ENCODE measurements at places on chromosomes 3 and 15.
A peak's percentile ranks its signal among the peaks of the same experiment; 100 is the strongest.

- DNase-seq = no peak
Observed at GRCh38 chr15:40796041-40796440, 10.8 kb upstream of the ZFYVE19 start.

- peak; percentile 50 for DNase-seq
Observed at GRCh38 chr3:143535994-143536784, 312.1 kb downstream of the SLC9A9 start.

- no peak for DNase-seq
Observed at GRCh38 chr3:53065841-53066480, 20.1 kb upstream of the SFMBT1 start.

DNA sequence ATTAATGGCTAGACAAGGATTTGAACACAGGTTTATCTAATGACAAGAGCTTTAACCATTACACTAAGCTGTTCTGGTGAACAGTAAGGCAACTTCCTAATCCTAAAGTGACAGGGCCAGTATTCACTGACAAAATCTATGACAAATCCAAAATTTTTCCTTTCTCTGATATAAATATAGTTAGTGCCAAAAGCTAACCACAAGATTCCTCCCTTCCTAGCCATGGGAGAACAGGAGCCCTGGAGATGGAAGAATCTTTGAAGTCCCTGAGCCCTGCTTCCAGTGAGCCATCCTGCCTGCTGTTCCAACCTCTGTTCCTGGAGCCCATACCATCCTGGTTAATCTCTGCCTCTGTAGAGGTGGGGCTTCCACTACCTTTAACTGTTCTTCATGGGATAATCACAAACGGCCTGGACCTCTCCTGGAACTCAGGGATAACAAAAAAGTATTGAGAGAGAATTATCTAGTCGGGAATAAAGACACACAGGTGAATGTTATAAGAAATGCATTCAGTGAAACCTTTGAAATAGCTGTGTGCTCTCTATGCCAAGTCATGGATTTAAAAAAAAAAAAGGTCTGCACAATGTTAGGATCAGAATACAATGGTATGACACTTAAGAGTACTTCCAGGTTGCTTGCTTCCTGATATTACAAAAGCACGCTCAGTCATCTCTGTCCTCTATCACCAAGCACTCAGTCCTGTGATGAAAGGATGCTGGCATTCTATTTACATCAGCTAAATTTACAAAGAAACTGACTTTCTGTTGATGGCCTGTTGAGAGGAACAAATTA, 235.8 kb downstream of the SUCLG2 start:
- no peak for DNase-seq

DNA sequence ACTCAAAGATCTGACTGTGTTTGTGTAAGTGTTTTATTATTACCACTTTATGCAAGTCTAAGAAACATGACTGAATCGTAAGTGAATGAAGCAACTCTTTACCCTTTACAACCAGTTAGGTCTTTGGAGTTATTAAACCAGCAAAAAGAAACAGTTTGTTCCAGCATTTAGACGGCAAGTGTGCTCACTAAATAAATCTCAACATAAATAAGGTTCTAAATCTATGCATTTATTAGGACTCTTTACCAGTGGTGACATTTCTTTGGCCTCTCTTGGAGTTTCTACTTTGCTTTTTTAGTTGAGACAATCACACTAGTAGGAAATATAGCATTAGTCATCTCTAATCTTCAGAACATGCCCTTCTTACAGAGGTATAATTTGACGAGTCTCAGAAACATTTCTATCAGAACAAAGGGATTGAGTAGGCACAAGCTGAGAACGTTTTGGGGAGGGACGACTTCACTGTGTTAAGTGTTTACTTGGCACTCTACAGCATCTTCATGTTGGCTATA, 739.9 kb upstream of the NR2F2 start:
- DNase-seq = no peak

GRCh38 chr3:127456471-127457093, 134.0 kb downstream of the TPRA1 start:
- DNase-seq = no peak

DNA sequence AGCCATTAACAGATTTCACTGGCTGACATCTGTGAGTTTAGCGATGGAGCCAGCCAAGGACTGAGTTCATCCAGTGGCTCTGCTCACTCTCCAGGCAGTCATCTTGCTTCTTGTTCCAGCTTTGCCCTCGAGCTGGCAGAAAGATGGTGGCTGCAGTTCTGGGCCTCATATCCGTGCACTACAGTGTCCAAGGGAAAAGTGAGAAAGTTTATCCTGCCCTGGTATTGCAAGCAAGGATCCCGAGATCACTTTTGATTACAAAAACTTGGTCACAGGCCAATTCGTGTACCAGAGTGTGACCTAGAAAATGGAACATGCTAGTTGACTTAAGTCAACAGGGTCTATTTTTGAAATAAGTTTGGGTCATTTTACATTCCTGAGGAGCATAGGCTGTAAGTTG, 288.0 kb upstream of the CHRM5 start:
- DNase-seq = no peak

DNA sequence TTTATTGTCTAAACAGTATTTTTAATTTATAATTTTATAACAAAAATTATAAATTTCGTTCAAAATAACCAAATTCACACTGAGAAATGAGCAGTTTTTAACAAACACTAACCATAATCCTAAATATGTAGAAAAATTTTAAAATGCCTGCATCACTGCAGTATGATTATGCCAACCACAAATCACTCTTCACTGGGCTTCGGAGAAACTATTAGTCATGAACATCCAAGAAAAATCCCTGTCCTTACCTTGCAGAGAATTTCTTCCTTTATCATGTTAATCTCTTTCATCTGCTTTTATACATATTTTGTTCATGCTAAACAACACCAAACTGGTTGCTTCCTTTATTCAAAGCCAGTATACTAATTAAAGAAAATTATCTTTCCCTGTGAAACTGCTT, 511.0 kb upstream of the ALCAM start:
- DNase-seq = no peak

DNA sequence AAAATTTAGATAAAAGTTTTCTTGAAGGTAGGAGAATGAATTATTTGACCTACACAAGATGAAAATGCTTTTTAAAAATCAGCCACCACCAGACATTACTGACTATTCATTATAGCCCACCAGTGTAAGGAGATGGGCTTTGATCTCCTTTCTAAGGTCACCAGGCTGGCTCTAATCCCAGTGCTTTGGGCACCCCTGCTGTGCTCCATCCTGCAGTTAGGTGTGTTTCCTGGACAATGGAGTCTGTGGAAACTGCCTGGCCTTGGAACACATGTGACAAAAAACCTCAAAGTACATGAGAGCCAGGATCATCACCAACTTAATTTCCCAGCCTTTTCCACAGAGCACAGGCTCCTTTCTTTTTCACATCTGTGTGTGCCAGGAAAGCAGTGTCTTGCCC, 260.9 kb downstream of the CHST2 start:
- DNase-seq = no peak

- DNase-seq = no peak
Observed at GRCh38 chr15:34655326-34655725, 71.9 kb upstream of the GOLGA8B start.

- no peak for DNase-seq
Observed at GRCh38 chr3:127069814-127070440, 87.0 kb downstream of the PLXNA1 start.

DNA sequence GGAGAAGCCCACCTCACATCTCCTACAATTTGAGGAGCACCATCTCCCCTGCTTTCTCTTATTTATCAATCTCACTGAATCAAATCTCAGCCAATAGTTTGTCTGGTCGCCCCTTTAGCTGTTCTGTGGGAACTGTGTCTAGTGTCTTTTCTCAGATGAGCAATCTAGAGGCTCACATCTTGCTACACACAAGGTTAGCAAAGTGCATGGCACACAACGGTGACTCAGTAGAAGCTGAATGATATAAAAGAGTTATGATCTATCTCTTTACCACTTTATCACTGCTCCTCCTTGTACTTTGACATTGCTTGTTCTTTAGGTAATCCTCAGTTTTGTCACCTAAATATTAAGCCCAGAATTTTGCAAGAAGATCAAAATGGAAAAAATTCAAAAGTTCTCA, 16.8 kb upstream of the COLQ start:
- DNase-seq = no peak

GRCh38 chr15:58545307-58546065, 113.7 kb downstream of the LIPC start:
- no peak for DNase-seq

DNA sequence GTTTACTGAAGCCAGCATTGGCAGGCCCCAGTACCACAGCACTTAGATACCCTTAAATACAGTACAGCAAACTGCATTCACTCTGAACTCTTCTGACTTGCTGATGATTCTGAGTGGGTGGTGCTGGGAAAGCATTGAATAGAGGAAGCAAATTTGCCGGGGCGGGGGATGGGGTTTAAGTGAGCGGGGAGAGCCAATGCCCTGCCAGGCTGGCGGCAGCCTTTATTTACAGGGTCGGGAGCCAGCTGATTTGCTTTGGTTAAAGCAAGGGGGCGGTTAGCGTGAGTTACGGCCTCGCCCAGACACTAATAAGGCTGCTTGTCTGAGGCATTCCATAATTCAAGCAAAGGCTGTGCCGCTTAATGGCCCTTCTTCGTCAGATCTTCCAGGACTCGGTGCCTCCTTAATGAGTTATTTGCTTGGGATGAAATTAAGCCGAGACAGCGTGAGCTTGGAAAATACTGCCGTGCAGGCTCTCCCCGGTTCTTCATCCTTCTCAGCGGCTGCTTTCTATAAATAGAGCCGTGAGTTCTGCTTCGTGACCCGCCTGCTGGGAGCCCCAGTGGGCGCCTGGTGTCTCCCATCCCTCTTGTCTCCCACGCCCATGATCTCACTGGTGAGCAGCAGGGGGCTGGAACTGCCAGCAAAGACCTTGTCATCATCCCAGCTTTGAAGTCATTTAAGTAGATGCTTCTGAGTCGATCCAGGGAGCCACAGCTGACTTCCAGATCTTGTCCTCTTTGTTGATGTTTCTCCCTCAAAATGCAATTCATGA, 25.8 kb downstream of the SPSB4 start:
- DNase-seq = peak; percentile 15

DNA sequence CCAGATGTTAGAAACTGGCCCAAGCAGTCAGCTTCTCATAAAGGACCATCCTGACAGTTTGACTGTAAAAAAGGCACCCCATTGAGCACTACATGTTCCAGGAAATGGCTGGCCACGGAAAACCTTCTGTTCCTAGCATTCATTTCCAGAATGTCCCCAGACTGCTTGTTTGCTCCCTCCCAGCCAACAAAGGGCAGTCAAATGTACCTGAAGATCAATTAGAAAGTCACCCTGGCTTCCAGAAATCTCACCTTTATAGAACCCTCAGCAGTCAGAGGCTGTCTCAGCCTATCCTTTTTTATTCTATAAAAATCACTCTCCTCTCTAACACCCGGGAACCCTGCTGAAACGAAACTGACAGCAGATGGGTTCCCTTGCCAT, 784 bp upstream of the SAMMSON start:
- no peak for DNase-seq

DNA sequence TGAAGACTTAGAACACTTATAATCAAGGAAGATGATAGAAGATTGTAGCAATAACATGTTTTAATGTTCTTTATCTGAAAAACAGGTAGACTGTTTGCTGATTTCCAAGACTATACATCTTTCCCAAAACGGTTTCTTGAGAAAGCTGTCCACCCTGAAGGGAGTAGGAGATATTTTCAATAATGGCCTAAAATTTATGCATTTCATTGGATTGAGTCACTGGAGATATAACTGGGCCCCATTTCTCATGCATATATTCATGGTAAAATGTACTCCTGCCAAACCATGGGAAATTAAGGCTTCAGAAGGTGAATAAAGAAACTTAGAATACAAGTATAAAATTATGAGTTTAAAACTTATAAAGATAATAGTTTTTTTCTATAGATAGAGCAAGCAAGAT, 143.9 kb downstream of the LSAMP start:
- DNase-seq = no peak

DNA sequence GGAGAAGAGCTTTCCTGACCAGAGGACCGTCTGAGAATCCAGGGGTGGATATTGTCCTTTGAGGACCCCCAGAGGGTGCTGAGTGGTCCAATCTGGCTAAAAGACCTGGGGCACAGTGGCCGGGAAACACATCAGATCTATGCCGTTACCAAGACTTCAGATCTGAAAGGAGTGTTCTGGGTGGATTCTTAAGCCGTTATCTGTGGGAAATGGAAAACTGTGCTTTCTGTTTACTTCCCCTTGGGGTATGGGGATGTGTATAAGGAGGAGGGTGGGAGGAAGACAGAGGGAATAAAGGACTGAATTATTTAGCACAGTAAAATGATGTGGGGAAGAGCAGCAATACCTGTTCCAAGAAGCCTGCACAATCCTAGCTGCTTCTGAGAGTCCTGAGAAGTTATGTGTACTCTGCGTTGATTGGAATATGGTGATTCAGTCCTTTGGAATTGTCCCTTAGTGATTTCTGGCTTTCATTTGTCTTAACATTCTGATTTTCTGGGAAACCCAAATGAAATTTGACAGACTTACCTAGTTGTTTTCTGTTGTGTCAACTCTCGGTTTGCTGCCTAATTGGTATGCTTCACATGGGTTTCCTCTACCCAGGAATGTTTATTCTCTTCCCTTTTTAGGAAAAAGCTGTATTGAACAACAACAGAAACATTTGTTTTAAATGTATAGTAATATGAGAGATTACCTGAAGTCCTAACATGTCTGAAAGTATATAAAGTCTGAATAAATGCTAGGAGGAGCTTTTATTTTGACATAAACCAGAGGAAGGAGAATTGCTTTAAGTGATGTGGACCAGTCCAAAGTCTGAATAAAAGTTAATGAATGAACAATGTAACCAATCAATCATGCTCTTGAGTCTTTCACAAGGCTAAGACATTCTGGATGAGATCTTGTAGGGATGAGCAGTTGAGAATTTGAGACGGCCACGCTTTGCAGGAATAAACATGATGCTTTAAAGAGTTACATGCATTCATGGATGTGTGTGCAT, 427.1 kb upstream of the C2CD4B start:
- DNase-seq = no peak

GRCh38 chr3:149015393-149015792, 24.1 kb downstream of the GYG1 start:
- no peak for DNase-seq

DNA sequence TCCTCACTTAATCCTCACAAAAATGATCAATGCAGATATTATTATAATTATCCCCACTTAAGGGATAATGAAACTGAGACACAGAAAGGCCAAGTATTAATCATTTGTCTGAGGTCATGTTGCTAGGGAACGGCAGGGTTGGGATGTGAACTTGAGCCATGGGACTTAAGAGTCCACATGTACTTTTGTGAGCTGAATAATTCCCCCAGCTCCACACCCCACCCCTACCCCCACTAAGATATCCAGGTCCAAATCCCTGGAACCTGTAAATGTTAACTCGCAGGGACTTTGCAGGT, 290.5 kb upstream of the GADL1 start:
- no peak for DNase-seq

GRCh38 chr3:175274474-175275218, 415.5 kb downstream of the NAALADL2 start:
- no peak for DNase-seq

- DNase-seq = peak; percentile 5
Observed at GRCh38 chr3:16927485-16927884, 42.7 kb downstream of the PLCL2 start.

- DNase-seq = no peak
Observed at GRCh38 chr3:57518276-57518915, 25.7 kb downstream of the DNAH12 start.

GRCh38 chr3:46845397-46845859, 17.8 kb downstream of the MYL3 start:
- DNase-seq = no peak

GRCh38 chr3:197003461-197004385, 25.9 kb downstream of the MELTF start:
- DNase-seq = peak; percentile 44

GRCh38 chr3:112357930-112358780, 25.2 kb downstream of the CD200 start:
- DNase-seq = peak; percentile 4
